Activated CD8-positive, alpha-beta memory T cell treated with anti-CD3 and anti-CD28 coated beads for 1 hour (primary cell): ENCODE measurements at places on chromosomes 2 and 18.

- DNase-seq: no peak
These were observed 62.5 kb downstream of the CERS6 start for GRCh38 chr2:168518555-168519066.

- DNase-seq: no peak
These were observed 88.3 kb downstream of the INSIG2 start for GRCh38 chr2:118176601-118177000.

- DNase-seq: no peak
These were observed 18.4 kb downstream of the INPP4A start for GRCh38 chr2:98463081-98463481.

- no peak for DNase-seq
These were observed 230.1 kb downstream of the SEPTIN10 start for GRCh38 chr2:109383505-109384307.

DNA sequence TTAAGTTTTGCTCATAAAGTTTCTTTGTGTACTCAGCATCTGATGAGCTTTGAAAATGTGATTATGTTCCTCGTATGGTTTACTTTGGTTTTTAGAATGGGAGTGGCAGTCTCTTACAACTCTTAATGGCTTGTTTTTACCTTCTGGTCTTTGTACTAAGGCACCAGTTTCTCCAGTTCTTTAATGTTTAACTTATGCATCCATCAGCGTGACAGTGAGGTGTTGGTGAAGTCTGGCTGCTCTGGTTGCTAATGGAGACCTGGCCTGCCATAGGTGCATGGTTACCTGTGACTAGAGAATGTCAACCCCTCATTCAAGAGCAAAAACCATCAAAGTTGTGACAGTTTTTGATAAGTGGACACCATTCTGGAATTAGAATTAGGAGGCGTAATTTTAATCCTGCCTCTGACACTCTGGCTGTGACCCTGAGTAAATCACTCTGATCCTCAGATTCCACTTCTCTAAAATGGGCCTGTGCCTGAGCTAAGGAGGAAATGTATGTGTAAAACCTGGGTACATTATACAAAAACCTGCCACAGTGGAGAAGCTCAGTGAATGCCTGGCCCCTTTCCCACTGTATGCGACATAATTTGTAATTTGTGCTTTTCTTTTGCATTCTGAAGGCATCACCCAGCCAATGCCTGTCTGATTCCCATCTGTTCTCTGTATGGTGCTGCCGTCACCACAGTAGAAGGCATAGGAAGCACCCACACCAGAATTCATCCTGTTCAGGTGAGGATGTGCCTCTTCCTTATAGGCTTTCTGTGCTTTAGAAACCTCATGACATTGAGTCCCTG is 11.2 kb downstream of the AOX1 start:
- DNase-seq: no peak

GRCh38 chr2:104818264-104818663 is 35.7 kb upstream of the POU3F3 start:
- no peak for DNase-seq

DNA sequence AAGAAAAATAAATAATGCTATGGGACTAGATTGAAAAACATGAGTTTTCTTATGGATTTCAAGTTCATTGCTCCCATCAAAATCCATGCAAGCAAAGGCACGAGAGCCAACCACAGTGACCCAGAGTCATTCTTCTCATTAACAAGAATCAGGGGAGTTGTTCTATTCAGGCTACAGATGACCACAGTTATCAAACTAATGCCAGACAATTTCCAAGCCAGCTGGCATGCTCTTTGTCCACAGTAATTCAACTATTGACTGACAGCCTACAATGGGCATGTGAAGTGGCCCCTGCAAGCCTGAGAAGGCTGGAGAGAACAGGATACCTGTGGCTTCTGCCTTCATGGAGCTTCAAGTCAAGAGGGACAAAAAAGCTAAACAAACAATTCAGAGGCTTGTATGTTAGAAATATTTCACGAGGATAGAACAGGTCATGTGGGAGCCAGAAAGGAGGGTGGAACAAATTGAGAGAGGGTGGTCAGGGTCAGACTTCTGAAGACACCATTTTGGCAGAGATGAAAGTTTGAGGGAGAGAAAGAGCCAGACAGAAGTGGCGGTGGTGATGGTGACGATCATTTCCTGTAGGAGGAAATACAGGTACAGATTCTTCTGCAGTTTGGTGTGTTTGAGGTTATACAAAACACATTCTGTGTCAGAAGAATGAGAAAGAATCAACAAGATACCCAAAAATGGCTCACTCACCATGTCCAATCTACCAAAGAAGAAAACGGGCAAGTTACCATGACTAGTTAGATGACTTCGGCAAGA is 732.4 kb downstream of the RNF144A start:
- DNase-seq: no peak

- DNase-seq: no peak
These were observed 132.2 kb downstream of the CLIP4 start for GRCh38 chr2:29247336-29247914.

- no peak for DNase-seq
These were observed 65.6 kb downstream of the TLK1 start for GRCh38 chr2:171095014-171095582.

GRCh38 chr2:226637383-226637782 is 162.2 kb downstream of the IRS1 start:
- DNase-seq: no peak
